Purkinje cell (primary cell): ENCODE measurements at places on chromosomes 6 and 20. TPM values are rescaled to one million over a fixed set of nuclear protein-coding genes. Genes with fewer than 3 reads are reported as not detected.

QKI gene
- 64.0 and 74.9 TPM in 2 replicates for polyA plus RNA-seq

LHFPL5 gene
- polyA plus RNA-seq, result not detected in 2 replicates

FHL5 gene
- 2.1 and 3.8 TPM in 2 replicates for polyA plus RNA-seq

MLN gene
- polyA plus RNA-seq, result not detected in 2 replicates
